Chondrocyte (in vitro differentiated cells): ENCODE measurements at places on chromosomes 3 and 15. TPM values are rescaled to one million over a fixed set of nuclear protein-coding genes. Genes with fewer than 3 reads are reported as not detected.

CLDN16 gene
- total RNA-seq: 0.20 TPM in 1 of 3 replicates, not detected in the others

UBR1 gene
- total RNA-seq: 22.3 to 27.9 TPM (median 24.3 TPM) in 3 replicates

ZDHHC23 gene
- 0.31 to 0.95 TPM (median 0.37 TPM) in 3 replicates for total RNA-seq

SEMA3G gene
- 0.17 TPM in 1 of 3 replicates, not detected in the others for total RNA-seq

COMMD2 gene
- 52.2 to 61.7 TPM (median 55.9 TPM) in 3 replicates for total RNA-seq

CNTN3 gene
- total RNA-seq: 0.60 to 2.1 TPM (median 1.5 TPM) in 3 replicates

FBLN2 gene
- total RNA-seq: 284 to 413 TPM (median 394 TPM) in 3 replicates

SAMMSON gene
- total RNA-seq: 0.39 TPM in 1 of 3 replicates, not detected in the others

TRPM1 gene
- total RNA-seq: not detected in 3 replicates

CMTM7 gene
- 8.8 to 10.6 TPM (median 9.3 TPM) in 3 replicates for total RNA-seq

C3orf62 gene
- total RNA-seq: 4.6 to 7.3 TPM (median 6.9 TPM) in 3 replicates

EPHA3 gene
- total RNA-seq: 0.87 to 1.6 TPM (median 1.2 TPM) in 3 replicates

ZNF774 gene
- 3.2 to 4.8 TPM (median 3.3 TPM) in 3 replicates for total RNA-seq

CCR1 gene
- total RNA-seq: not detected in 3 replicates

SYNPR gene
- total RNA-seq: not detected in 3 replicates

GABRR3 gene
- not detected in 3 replicates for total RNA-seq

PBRM1 gene
- 66.1 to 76.0 TPM (median 69.0 TPM) in 3 replicates for total RNA-seq

TNNC1 gene
- total RNA-seq: 3.3 to 13.7 TPM (median 12.7 TPM) in 3 replicates
